Activated CD4-positive, alpha-beta T cell treated with anti-CD3 and anti-CD28 coated beads, Interleukin-10, Interleukin-2, amounts not matched to agents 100 ng/mL and 50 ng/mL, durations not matched to agents 16 hours and 8 hours (primary cell): ENCODE measurements at places on chromosomes 16 and 17.
A peak's percentile ranks its signal among the peaks of the same experiment; 100 is the strongest.

- no peak for DNase-seq
These were observed 17.1 kb downstream of the RND2 start for GRCh38 chr17:43042025-43042628.

- no peak for DNase-seq
These were observed 5.8 kb upstream of the RPRML start for GRCh38 chr17:46984892-46985291.

DNA sequence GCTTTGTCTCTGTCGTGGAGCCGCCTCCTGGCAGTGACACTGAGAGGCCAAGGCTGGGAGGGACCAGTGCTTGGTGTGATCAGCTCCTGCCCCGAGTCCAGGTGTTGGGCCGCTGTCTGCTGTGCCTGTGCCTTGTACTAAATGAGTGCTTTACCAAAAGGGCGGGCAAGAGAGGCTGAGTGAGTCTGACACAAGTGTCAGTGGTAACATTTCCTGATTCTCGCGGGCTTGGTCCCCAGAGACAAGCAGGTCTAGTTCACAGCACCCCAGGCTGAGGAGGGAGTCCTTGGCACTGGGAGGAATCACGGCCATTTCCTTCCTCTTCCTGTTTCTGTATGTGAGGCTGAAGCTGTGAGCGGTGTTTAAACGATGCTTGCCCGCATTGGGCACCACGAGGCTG, 30.2 kb downstream of the PLD6 start:
- DNase-seq = peak; percentile 39

- DNase-seq = no peak
These were observed 184.6 kb downstream of the TMEM132E start for GRCh38 chr17:34763728-34764665.

DNA sequence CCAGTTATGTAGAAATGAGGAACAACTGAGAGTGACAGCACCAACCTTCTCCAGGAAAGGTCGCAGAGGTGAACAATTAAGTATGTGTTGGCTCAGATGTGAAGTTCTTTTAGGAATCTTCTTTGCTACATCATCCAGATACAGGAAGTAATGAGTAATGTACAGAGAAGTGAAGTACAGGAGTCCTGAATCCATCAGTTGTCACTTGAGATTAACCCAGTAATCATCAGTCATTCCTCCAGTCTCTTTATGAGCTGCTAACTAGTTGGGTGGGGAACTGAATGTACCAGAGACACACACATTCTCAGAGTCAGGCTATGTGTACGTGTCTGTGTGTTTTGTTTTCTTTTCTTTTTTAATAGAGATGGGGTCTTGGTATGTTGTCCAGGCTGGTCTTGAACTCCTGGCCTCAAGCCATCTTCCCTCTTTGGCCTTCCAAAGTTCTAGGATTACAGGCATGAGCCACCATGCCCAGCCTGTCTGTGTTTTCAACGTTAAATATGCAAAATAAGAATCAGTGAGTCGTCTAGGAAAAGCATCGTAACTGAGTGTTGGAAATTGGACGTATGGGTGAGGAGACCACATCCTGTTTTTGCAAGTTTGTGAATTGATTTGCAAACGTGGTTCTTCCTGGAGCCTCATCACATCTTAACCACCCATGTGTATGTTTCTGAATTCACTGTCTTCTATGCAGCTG, 19.9 kb downstream of the ZNF200 start:
- peak; percentile 60 for DNase-seq

- peak; percentile 18 for DNase-seq
These were observed 16.0 kb downstream of the SOX8 start for GRCh38 chr16:997440-998051.

- DNase-seq = no peak
These were observed 7.8 kb downstream of the NTN1 start for GRCh38 chr17:9028988-9029570.

- peak; percentile 16 for DNase-seq
These were observed 7.9 kb upstream of the BAHCC1 start for GRCh38 chr17:81387100-81388090.

DNA sequence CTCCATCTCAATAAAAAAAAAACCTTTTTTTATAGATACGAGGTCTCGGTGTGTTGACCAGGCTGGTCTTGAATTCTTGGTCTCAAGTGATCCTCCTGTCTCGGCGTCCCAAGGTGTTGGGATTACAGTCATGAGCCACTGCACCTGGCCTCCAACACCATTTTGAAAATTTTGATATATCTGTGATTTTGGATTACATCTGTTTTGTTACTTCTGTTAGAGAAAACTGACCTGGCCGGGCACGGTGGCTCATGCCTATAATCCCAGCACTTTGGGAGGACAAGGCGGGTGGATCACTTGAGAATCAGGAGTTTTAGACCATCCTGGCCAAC, 18.6 kb downstream of the RMI2 start:
- DNase-seq = no peak

DNA sequence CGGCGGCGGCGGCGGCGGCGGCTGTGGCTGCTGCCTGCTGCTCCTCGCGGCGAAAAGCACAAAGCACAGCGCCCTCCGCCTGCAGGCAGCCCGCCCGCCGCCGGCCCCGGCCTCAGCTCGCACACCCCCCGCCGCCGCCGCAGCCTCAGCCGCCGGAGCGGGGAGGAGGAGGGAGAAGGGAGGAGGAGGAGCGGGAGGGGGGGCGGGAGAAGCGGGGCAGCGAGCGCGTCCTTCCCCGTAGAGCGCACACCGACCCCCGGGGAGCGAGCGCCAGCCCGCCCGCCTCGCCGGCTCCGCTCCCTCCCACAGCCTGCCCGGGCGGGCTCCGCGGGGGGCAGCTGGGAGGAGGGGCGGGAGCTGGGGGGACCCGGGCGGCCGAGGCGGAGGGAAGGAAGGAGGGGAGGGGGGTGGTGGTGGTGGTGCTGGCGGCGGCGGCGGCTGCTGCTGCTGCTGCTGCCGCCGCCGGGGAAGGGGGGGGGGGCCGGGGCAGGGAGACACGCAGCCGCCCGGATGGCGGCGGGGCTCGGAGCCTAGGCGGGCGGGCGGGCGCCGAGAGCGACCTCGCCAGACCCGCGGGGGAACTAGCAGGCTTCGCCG, at the start of gene UBTF:
Gene UBTF, minus strand, starts transcription at position 60 of the 597 bp plus-strand sequence. CDS start 1,446 bp downstream, outside the sequence.
- DNase-seq = peak; percentile 69

- DNase-seq = no peak
These were observed 1.6 kb downstream of the SLC47A2 start for GRCh38 chr17:19714542-19715411.

DNA sequence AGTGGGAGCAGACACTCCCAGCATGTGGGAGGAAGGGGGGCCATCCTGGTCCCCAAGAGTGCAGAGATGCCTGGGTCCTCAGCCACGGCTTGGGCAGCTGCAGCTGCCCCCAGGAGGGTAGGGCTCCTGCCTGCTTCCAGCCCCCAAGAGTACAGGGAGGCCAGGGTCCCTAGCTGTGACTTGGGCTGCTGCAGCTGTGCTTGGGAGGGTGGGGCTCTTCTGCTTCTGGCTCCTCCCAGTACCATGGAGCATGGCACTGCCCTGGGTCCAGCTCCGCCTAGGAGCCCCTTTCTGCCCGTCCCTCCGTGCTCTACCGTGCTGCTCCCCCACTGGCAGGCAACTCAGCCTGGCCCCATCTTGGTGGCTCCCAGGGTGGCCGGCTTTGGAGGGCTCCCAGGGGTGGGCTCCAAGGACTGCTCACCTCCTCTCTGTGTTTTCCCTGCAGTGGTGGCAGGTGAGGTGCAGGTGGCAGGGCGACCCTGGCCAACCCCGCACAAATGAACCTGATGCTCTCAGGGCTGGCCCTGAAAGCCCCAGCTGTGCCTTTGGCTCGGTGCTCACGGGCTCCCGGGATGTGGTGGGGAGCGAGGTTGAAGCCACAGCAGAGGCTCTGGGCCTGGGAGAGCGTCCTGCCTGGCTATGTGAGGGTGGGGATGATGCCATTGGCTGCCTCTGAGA, 18.5 kb upstream of the USP22 start:
- DNase-seq = no peak

GRCh38 chr16:29927070-29927905, 1.3 kb upstream of the KCTD13 start:
- no peak for DNase-seq

GRCh38 chr17:36650096-36650775, 48.9 kb downstream of the MRM1 start:
- DNase-seq = no peak

DNA sequence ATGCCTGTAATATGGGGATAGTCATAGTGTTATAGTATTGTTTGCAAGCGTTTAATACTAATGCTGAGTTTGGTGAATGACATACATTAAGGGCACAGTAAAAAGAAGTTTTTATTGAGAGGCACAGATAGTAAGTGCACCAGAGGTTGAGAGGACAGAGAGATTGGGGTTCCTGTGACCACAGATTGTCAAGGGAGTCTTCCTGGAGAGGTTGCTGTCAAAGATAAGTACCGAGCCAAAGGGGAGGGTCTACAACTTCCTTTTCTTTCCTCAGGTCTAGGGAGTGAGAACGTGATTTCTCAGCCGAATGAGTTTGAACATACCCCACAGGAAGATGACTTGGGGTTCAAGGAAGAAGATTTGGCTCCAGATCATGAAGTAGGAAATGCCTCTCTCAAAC, 1.8 kb downstream of the ZNF48 start:
- DNase-seq = no peak

- no peak for DNase-seq
These were observed 16.0 kb upstream of the LRRC75A start for GRCh38 chr17:16507918-16508533.

DNA sequence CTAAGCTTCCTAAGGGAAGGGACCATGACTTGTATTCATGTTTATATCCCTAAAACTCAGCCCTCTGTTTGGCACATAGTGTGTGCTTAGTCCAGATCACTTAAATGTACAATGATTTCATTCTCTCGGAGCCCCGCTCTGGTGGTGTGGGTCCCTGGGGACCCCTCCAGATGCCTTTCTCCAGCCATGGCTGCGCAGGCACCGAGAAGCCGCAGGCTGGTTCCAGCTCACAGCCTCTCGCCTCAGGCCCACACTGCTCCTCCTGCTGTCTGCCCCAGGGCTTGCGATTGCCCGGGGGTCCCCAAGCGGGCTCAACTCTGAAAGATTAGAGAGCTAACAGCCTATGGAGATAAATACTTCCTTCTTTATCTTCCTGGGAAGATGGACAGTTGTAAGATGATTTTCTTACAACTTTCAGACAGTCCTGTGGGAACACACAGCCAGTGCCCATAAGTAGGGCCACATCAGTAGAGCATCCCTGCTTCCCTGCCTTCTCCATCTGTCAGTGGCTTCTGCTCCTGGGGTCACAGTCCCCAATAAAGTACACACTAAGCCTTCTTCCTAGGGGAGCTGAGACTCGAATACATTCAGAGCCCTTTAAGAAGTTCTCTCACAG, 66.2 kb downstream of the CENPV start:
- DNase-seq = no peak
